ENCODE measurements at places on chromosomes 4 and X.

GRCh38 chr4:108991551-108992328, 228.9 kb upstream of the ETNPPL start:
- no peak for DNase-seq

GRCh38 chr4:153076861-153077260, 127.4 kb upstream of the TRIM2 start:
- DNase-seq = no peak

- no peak for DNase-seq
Observed at GRCh38 chr4:139555705-139556070, 331 bp downstream of the SETD7 start.

- DNase-seq = no peak
Observed at GRCh38 chr4:119138046-119138445, 2.4 kb downstream of the MYOZ2 start.

GRCh38 chr4:150381609-150382008, 200.3 kb upstream of the MAB21L2 start:
- DNase-seq = no peak

DNA sequence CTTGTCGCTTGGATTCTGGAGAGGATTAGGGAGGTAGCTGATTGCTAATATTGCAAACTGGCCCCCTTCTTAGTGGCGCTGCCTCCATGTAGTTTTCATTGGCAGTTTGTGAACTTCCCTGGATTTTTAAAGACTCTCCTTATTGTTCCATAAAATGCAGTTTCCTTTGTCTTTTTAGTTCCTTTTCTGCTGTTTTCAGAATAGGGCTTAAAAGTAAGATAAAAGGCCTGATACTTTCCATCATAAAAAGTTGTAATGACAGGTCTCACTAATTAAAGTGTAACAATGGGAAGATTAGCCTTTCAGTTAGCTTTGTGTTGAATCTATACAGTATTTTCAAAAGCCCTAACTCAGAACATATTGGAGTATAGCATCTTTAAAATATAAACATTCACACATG, 21.2 kb downstream of the ZIC3 start:
- DNase-seq = no peak

DNA sequence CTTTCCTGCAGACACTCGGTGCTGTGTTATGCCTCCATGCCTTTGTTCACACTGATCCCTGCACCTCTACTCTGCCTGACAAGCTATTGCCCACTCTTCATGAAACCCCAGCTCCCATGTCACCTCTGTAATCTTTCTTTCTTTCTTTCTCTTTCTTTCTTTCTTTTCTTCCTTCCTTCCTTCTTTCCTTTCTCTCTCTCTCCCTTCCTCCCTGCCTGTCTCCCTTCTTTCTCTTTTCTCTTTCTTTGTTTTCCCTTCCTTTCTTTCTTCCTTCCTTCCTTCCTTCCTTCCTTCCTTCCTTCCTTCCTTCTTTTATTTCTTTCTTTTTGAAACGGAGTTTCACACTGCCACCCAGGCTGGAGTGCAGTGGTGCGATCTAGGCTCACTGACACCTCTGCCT, 12.5 kb downstream of the GJB1 start:
- DNase-seq = no peak

DNA sequence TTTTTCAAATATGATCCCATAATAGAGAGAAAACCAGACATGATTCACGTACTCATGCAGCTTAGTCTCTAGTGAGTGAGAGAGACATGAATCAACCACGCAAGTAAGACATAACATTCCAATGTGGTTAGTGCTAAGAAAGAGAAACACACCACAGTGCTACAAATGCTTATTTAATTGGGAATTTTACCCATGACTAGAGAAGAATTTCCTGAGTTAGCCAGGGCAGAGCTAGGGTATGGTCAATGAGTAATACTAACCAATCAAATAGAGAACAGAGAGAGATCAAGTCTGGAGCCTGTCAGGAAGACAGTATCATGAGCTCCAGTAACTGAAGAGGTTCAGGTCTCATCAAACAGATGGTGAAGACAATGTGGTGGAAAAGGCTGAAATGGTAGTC, 495.2 kb downstream of the PDGFC start:
- no peak for DNase-seq

GRCh38 chr4:23782778-23783437, 106.9 kb downstream of the PPARGC1A start:
- no peak for DNase-seq

DNA sequence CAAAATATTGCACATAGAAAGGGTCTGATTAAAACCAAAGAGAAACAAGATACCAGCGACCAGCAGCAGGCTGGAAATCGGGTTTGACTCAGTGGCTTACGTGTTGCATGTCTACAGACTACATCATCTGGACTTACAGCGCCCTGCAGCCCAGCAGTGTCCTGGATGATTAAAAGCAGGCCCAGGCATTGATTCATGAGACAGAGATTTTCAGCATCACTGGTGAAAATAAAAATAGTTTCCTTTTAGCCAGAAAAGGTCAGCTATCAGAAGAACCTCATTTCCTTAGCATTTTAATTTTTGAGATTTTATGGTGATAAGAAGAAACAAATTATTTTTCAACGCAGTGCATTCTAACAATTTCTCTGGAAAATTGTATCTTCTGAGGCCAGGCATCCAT, 190.6 kb downstream of the PTTG2 start:
- DNase-seq = no peak

GRCh38 chr4:37690976-37691375, 4.8 kb upstream of the RELL1 start:
- DNase-seq = no peak

DNA sequence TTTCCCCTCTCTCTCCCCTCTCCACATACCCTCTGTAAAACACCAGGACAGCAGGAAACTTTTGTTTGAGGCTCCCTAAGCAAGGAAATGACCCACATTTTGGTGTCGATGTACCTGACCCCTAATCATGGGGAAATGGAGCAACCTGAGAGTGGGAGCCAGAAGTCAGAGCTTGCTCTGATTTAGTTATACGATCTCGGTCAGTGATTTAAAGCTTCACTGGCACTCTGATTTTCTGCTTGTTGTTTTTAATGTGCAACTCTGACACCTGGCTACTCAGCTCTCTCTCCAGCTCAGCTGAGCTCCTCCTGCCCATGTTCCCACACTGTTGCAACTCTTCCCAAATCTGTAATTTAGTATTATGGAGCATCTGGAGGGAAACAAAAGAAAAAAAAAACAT, 408.6 kb downstream of the ADAM29 start:
- DNase-seq = no peak

DNA sequence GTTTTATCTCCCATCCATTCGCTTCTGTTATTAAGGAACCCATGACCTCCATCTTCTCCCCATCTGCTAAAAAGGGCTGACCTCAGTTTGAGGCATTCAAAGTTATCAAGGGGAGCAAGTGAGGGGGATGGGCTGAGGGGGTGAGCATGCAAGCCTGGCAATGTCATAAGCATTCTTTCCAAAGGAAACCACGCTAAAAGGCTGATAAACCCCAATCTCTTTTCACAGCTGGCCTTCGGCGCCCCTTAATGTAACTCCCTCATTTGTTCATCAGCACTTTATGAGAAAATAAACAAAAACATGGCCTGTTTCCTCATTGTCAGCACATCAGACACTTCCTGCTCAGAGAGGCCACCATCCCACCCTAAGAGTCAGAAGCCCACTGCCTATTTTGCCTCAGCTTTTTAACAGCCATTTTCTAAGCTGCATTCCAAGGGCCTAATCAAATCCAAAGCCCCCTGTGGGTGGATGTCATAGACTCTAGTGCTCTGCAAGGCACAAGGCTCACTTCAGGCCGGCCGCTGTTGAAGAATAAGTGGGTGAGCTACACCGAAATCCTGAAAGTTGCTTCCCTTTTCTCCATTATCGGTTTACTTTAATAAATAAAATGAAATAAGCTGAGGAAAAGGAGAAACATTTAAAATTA, 92.0 kb upstream of the SRD5A3 start:
- no peak for DNase-seq

DNA sequence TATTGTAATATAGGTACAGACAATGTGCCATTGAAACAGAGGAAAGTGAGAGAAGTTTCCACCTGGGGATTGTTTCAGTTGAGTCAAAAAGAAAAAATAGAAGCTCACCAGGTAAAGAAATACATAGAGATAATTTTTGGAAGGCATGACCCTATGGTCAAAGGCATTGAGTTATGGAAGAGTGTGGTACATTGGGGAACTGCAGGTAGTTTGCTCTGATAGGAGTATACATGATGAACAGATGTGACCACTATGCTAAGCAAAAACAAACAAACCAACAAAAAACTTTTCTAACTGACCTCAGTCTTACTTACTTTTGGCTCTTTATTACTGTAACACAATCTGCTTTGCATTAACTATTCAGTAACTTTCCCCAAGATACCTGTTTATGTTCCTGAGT, 85.9 kb downstream of the UGT8 start:
- no peak for DNase-seq

DNA sequence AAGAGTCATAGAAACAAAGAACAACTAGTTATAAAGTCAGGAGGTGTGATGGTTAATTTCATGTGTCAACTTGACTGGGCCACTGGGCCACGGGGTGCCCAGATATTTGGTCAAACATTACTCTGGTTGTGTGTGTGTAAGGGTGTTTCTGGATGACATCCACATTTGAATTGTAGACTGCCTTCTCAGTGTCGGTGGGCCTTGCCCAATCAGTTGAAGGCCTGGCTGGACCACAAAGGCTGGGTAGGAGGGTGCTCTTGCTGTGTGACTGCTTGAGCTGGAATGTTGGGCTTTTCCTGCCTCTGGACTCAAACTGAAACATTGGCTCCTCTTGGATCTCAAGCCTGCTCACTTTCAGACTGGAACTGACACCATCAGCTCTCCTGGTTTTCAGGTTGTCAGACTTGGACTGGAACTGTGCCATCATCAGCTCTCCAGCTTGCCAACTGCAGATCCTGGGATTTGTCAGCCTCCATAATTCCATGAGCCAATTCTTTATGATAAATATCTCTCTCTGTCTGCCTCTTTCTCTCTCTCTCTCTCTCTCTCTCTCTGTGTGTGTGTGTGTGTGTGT, 41.4 kb downstream of the CLDN34 start:
- DNase-seq = no peak

DNA sequence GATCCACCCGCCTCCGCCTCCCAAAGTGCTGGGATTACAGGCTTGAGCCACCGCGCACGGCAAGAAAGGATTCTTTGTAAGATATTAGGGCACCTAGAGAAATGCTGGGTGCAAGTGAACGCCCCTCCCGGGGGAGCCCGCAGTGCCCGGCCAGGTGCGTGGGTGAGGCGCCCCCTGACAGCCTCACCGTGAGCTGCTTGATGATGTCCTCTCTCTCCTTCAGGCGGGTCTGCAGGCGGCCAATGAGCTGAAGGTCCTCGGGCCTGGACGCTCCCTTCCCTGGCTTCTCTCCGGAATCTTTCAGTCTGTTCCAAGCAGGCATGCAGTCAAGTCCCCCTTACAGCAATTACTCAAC, 21.9 kb downstream of the MED28 start:
- DNase-seq = no peak
